ENCODE measurements at places on chromosomes 3 and 15.
A peak's percentile ranks its signal among the peaks of the same experiment; 100 is the strongest.

GRCh38 chr3:11610044-11610671 is 33.6 kb downstream of the VGLL4 start:
- no peak for DNase-seq

DNA sequence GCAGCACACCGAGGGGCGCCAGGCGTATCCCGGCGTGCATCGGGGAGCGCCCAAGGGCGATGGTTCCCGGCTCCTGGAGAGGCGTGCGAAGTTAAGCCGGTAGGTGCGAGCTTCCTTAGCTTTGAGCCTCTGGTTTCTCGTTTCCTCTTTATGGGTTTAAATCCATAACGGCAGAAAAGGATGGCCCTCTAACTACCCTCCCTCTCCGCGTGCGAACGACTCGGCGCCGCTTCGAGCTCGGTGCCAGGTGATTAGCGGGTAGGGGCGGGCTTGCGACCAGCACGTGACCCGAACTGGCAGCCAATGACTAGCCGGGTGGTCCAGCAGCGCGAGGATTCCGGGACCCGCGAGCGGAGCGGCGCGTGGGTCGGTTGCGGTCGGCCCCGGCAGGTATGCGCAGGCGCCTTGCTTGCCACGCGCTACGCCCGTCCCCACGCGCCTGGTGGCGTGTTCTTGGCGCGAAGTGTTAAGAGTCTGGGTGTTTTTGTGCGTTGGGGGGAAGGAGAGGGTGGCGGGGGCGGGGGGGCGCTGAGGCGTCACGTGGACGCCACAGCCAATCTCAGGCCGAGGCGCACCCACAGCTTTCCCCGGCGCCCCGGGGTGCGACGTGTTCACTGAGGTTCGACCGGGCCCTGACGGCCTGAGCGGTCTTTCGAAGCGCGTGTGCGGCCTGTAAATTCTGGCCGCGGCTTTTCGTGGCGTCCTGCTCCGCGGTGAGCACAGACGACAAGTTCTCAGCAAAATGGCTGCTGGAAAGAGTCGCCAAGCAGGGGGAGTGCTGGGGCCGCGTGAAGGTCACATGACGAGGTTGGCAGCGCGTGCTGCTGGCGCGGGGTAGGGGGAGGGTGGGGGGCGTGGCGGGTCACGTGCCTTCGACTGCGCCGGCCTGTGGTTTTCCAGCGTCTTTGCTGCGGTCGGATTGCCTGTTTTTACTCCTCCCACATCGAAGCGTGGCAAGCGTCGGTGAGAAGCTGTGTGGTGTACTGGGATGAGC is 38.7 kb upstream of the MGA start:
- DNase-seq: peak; percentile 40

GRCh38 chr15:78605680-78606079 is 15.1 kb downstream of the CHRNA3 start:
- no peak for DNase-seq

DNA sequence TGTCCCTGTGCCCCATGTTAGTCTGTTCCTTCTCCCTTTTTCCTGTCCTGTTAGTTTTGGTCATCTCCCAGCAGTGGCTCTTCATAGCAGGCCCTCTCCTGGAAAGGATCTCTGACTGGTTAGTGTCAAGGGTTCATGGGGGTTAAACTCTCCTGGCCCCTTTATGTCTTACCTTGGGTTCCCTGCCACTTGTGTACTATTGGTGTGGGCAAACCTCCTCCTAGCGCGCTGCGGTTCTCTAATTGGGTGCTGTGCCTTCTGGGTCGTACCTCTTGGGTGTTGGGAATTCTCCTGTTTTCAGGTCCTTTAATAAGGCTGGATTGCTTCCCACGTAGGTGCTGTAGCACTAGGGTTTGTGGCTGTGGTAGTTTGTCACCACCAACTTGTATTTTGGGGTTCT is 18.8 kb downstream of the GMPS start:
- no peak for DNase-seq

Data from neuronal stem cell (in vitro differentiated cells).